ENCODE measurements at places on chromosomes 2 and 18. TPM values are rescaled to one million over a fixed set of nuclear protein-coding genes. Genes with fewer than 3 reads are reported as not detected.

- no peaks in the 10 kb centered on the region for H3K36me3 ChIP-seq
- H3K27me3 ChIP-seq, result peaks cover 8% of the 10 kb centered on the region
- H3K4me1 ChIP-seq, result peaks cover 59% of the 10 kb centered on the region
- H3K27ac ChIP-seq, result peak overlapping the region; percentile 78
Observed at GRCh38 chr2:23487735-23488492, 102.9 kb downstream of the KLHL29 start.

GRCh38 chr18:58896734-58897508, 32.2 kb downstream of the ZNF532 start:
- no peak overlapping the region for H3K4me3 ChIP-seq
- H3K36me3 ChIP-seq, result no peaks in the 10 kb centered on the region
- no peak overlapping the region for H3K27ac ChIP-seq
- H3K27me3 ChIP-seq, result peaks cover 9% of the 10 kb centered on the region
- DNase-seq, result no peak

The SEMA4F gene
- total RNA-seq, result 3.2 TPM

The RBKS gene
- total RNA-seq, result 0.76 TPM

GRCh38 chr2:11805920-11806319, 59.5 kb downstream of the LPIN1 start:
- no peaks in the 10 kb centered on the region for H3K27me3 ChIP-seq
- no peak overlapping the region for H3K4me3 ChIP-seq
- peaks cover 62% of the 10 kb centered on the region for H3K36me3 ChIP-seq
- H3K27ac ChIP-seq, result no peak overlapping the region

The CPSF3 gene
- 74.3 TPM for total RNA-seq

The EFEMP1 gene
- total RNA-seq, result not detected

GRCh38 chr2:8329660-8330622, 351.9 kb upstream of the ID2 start:
- H3K4me1 ChIP-seq, result peaks cover 31% of the 10 kb centered on the region
- H3K4me3 ChIP-seq, result no peak overlapping the region
- peaks cover 13% of the 10 kb centered on the region for H3K27me3 ChIP-seq
- H3K36me3 ChIP-seq, result peaks cover 6% of the 10 kb centered on the region
- H3K27ac ChIP-seq, result peak overlapping the region; percentile 1
- DNase-seq, result no peak

DNA sequence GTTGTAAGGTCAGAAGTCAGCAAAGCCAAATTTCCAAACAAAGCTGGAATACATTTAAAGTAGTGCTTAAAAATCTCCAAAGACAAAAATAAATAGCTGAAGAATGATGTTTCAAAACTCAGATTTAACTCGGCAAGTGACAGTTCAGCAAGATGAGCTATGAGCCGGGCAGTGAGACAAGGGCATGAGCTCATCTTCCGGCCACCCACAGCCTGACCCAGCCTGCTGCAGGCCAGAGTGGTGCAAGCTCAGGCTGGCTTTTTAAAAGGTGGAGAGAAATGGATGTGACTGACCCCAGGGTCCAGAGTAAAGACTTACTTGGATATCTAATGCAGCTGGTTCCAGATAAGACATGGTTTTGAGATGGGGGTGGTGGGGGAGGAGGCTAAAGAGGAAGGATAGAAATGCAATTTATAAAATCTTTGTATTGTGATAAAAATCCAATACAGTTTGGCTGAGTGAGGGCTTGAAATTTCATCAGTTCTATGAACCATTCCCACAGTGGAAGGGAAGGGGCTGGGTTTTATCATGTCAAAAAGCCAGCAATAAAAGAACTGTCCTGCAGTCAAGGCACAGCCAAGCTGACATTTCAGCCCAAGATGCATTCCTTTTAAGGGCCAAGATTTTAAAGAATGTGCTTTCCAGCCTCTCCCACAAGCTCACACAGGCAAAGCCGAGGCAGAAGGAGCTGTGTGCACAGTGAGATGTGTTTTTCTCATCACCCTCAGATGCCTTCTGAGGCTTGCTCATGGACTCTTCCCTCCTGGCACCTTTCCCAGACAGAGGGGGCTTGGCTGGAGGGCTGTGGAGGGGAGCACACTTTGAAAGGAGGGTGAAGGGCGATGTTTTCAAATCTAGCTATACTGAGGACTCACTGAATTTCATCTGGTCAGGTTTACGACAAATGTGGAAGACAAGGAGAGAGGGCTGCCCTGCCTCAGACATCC, 97.9 kb upstream of the KLHL29 start:
- no peak overlapping the region for H3K4me3 ChIP-seq
- no peaks in the 10 kb centered on the region for H3K4me1 ChIP-seq
- H3K27me3 ChIP-seq, result peaks cover 10% of the 10 kb centered on the region
- H3K27ac ChIP-seq, result no peak overlapping the region

- peaks cover 51% of the 10 kb centered on the region for H3K27me3 ChIP-seq
- no peak for DNase-seq
- H3K27ac ChIP-seq, result no peak overlapping the region
- no peaks in the 10 kb centered on the region for H3K36me3 ChIP-seq
- H3K4me1 ChIP-seq, result no peaks in the 10 kb centered on the region
Observed at GRCh38 chr18:48440924-48441323, 31.7 kb upstream of the ZBTB7C start.

DNA sequence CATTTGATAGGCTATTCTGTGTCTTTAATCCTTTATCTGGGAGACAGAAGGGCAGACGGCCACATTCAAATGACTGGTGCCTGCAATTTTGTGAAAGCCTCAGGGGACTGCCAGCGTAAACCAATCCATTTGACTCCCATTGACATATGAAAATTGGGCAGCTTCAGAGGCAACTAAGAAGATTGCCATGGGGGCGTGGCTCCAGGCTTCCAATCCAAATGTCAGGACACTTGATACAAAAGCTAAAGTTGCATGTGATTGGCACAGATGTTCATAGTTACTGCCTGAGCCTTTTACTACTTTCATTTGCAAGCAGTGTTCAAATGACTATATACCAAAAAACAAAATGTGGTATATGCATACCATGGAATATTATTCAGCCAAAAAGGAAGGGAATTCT, 42.0 kb downstream of the SPC25 start:
- no peak overlapping the region for H3K27ac ChIP-seq
- H3K27me3 ChIP-seq, result no peaks in the 10 kb centered on the region
- H3K4me3 ChIP-seq, result no peak overlapping the region
- peaks cover 4% of the 10 kb centered on the region for H3K4me1 ChIP-seq
- H3K36me3 ChIP-seq, result peaks cover 8% of the 10 kb centered on the region
- no peak for DNase-seq

The IFT172 gene
- total RNA-seq, result 13.5 TPM

The COL4A4 gene
- not detected for total RNA-seq

DNA sequence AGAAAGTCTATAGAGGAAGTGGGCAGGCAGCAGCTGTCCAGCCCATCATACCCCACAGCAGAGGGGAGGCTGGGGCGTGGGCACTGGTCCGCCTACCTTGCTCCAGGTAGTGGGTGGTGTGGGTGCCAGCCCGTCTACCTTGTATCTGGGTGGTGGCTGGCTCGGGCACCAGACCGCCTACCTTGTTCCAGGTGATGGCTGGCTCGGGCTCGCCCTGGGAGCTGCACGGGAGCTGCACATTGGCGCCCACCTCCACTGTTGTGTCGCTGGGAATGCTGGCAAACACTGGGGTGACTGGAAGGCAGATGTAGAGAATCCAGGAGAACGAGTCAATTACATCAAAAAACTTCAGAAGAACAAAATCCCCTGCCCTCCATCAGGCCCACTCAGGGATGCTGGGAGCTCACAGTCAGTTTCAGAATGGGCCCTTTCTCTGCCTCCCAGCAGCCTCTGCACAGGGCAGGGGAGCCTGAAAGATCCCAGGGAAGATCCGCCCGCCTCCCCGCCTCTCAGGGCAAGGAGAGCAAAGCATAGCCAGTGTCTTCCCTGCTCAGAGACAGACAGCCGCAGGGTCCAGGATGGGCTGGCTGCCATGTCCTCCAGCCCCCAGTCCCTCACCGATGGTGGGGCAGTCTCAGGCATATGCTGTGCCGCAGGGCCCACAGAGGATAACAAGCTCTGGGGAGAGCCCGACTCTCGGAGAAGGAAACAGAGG, 82.3 kb downstream of the PXDN start:
- no peak for DNase-seq
- H3K4me1 ChIP-seq, result no peaks in the 10 kb centered on the region
- H3K4me3 ChIP-seq, result no peak overlapping the region
- no peaks in the 10 kb centered on the region for H3K27me3 ChIP-seq
- H3K36me3 ChIP-seq, result no peaks in the 10 kb centered on the region

DNA sequence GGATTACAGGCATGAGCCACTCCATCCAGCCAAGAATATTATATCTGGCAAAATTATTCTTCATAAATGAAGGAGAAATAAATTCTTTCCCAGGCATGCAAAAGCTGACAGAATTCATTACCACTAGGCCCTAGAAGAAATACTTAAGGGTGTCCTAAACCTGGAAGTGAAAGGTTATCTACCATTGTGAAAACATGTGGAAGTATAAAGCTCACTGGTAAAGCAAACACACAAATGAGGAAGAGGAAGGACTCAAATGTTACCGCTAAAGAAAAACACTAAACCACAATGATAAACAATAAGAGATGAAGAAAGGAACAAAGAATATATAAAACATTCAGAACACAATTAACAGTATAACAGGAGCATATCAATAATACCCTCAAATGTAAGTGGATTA, 171.8 kb downstream of the CAMKMT start:
- H3K36me3 ChIP-seq, result peaks cover 1% of the 10 kb centered on the region
- no peaks in the 10 kb centered on the region for H3K4me1 ChIP-seq
- H3K4me3 ChIP-seq, result no peak overlapping the region
- no peak overlapping the region for H3K27ac ChIP-seq
- no peak for DNase-seq

- no peak overlapping the region for H3K27ac ChIP-seq
- H3K4me1 ChIP-seq, result peaks cover 9% of the 10 kb centered on the region
- no peaks in the 10 kb centered on the region for H3K27me3 ChIP-seq
- no peak for DNase-seq
- no peaks in the 10 kb centered on the region for H3K36me3 ChIP-seq
Observed at GRCh38 chr2:227450311-227450841, 21.6 kb upstream of the AGFG1 start.

GRCh38 chr18:33201509-33201926, 239.0 kb downstream of the CCDC178 start:
- H3K4me3 ChIP-seq, result no peak overlapping the region
- H3K27me3 ChIP-seq, result no peaks in the 10 kb centered on the region
- H3K36me3 ChIP-seq, result no peaks in the 10 kb centered on the region
- H3K4me1 ChIP-seq, result no peaks in the 10 kb centered on the region
